ENCODE measurements at places on chromosomes 11 and 22. TPM values are rescaled to one million over a fixed set of nuclear protein-coding genes. Genes with fewer than 3 reads are reported as not detected.

DNA sequence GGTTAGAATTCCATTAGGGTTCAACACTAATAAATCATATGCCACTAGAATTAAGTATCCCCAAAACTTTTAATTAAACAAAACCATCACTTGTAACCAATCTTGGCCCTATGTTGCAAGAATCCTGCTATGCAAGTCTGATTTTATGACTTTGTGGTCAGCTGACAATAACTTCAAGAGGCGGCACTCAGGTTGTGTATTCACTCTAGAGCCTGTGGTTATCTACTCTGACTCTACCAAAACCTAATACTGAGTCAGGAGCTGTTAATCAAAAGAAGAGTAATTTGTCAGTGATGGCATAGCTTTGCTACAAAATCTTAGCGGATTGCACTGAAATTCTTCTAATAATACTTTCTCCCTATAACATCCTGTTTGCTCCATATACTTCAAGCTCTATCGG, 253.7 kb downstream of the AASDHPPT start:
- no peak for DNase-seq

GRCh38 chr11:129090056-129090455, 102.1 kb downstream of the ARHGAP32 start:
- no peak for DNase-seq

GRCh38 chr11:46107780-46108179, 13.5 kb downstream of the PHF21A start:
- no peak for DNase-seq

Gene UPK3A
- total RNA-seq: not detected

Gene OR5M3
- not detected for total RNA-seq

GRCh38 chr11:81255895-81256294, 1477.8 kb downstream of the FAM181B start:
- no peak for DNase-seq

Gene MN1
- 7.7 TPM for total RNA-seq

- no peak for DNase-seq
Observed at GRCh38 chr22:30675436-30675835, 7.8 kb upstream of the DUSP18 start.

Gene ARHGAP20
- 0.16 TPM for total RNA-seq

GRCh38 chr11:70066136-70066520, 12.0 kb upstream of the ANO1 start:
- no peak for DNase-seq

Gene CALCB
- total RNA-seq: not detected

Gene KRTAP5-7
- total RNA-seq: not detected

DNA sequence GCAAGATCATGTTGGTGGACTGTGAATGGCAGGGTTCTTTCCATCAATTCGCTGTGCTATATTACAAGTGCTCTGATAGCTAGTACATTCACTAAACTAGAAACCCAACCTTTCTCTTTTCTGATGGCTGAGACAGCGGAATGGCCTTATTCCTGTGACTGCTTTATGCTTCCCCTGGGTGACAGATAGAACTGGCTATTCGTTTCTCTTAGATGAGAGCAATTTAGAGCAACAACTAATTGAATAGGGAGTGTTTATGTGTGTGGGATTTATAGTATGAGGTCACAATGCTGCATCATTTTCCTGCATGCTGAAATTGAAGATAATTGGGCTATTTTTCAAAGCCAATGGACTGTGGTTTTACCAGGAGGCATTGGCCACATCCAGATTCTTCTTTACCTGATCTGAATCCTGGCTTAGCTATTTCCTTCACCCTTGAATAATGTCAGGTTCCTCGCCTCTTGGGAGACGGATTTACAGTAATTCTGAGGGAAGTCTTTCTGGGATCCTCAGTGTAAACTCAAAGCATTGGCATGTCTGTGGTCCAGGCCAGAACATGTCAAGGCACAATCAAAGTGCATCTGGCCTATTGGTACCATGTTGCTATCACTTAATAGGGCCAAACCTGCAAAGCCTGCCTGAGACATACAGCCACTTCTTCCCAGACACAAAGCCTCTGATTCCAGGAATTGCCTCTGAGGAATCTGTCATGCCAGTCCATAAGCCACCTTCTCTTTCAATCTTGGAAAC, 775.0 kb upstream of the API5 start:
- no peak for DNase-seq

DNA sequence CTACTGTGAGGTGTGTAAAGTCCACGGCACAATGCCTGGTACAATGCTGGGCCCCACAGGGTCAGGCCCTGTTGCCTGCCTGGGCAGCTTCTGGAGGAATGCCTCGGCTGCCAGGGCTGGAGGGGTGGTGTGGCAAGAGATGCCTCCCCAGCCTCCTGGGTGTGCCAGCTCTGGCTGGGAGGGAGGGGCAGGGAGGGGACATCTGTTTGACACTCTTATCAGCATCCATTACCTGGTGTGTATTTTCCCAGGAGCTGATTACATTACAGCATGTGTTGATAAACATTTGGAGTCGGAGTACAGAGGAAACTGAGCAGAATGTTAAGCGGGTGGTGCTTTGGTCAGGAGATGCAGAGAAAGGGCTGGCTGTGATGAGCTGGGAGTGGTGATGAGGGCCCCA, 11.0 kb upstream of the NECTIN1 start:
- DNase-seq: no peak

- no peak for DNase-seq
Observed at GRCh38 chr22:19820880-19821522, 33.7 kb downstream of the GNB1L start.

Gene SAAL1
- total RNA-seq: 6.8 TPM

GRCh38 chr11:21630934-21631478, 561.9 kb upstream of the ANO5 start:
- DNase-seq: no peak

Gene PTPRJ
- 6.8 TPM for total RNA-seq

Gene GAB4
- not detected for total RNA-seq

GRCh38 chr11:99176430-99176829, 155.7 kb downstream of the CNTN5 start:
- DNase-seq: no peak

GRCh38 chr11:69899957-69900821, 81.0 kb upstream of the FGF3 start:
- no peak for DNase-seq

- no peak for DNase-seq
Observed at GRCh38 chr11:6911948-6912347, 8.9 kb upstream of the OR2D3 start.

Gene OR5M10
- not detected for total RNA-seq

DNA sequence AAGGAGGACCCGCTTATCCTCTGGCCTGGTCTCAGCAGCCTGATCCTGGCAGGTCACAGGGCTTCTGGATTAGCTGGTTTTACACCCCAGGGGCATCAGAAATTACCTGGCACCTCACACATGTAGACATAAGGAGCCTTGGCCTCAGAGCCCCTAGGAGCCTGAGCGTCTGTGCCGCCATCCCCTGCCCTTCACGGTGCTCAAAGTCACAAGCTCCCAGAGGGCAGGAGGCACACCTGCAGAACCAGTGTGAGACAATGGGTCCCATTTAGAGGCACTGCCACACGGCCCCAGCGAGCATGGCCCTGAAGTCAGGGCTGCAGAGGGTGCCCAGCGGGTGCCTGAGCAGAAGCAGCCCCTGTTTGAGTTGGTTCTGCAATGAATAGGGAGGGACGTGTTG, 3.9 kb downstream of the DGKZ start:
- DNase-seq: no peak

DNA sequence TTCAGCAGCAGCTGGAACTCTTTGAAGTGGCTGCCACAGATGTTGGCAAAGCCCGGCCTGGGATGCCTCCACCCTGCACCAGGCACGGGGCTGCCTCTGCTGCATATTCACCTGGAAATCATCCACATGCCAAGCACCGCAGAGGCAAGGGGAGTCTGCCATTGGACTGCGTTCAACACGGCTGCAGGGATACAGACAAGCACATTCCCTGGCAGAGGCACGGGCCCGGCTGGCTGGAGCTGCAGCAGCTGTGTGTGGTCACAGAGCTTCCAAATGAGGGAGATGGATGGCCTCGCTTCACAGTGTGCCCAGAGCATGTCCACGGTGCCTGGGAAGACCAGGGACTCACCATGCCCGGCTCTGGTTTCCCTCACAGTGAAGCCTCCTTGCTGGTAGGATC, 1378.9 kb downstream of the TBC1D22A start:
- DNase-seq: no peak

- DNase-seq: no peak
Observed at GRCh38 chr22:41092847-41093411, 537 bp downstream of the EP300 start.

Gene TRPM5
- not detected for total RNA-seq

DNA sequence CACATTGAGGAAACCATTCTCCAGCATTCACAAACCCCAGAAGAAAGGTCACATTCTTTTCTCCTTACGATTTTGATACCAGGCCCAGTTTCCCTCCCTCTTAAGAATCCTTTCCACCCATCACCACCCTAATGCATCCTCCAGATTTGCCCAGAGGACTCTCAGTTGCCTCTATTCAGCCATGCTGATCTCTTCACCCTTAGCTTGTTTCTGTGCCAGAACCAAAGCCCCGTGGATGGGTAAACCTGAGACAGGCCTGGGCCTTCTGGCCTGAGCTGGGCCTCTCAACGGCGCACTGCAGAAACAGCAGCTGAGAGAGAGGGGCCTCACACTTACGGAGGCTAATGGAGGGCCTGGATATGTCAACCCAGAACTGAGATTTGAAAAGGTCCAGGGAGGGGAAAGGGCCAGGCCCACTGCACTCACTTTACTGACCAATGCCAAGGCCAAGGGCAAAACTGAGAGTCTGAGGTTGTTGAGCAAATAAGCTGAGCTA, 32.2 kb upstream of the OAF start:
- no peak for DNase-seq

GRCh38 chr11:56577621-56578020, at the start of gene OR5M10:
TSS of gene OR5M10 (minus strand) at chr11:56577721. CDS start at chr11:56577721, 0 bp downstream.
- DNase-seq: no peak

GRCh38 chr11:134409552-134410429, 2.3 kb downstream of the B3GAT1 start:
- no peak for DNase-seq

GRCh38 chr11:38788561-38788960, 2190.5 kb upstream of the RAG2 start:
- no peak for DNase-seq

- no peak for DNase-seq
Observed at GRCh38 chr11:27357250-27357649, 5.8 kb downstream of the CCDC34 start.

DNA sequence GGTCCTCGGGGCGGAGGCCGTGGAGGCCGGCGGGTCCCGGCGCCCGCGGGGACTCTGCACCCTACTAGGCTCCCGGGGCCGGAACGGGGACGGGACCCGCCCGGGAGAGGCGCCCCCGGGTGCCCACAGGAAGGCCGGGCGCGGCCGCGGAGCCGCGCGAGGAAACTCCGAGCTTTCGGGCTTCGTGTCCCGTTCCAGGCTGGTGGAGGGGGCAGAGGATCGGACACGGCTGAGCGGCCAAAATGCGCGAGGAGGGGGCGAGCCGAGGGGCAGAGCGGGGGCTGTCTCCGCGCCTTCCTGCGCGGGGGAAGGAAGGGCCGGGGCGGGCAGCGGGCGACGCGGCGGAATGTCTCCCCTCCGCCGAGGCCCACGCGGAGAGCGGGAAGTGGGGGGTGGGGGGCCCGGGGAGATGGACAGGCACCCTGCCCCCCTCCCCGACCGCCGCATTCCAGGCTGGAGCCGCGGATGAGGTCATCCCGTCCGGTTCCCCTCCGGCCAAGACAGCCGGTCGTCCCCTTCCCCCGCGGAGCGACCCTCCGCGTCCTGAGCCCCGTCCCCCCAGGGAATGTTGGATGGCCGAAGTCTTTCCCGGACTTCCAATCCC, 430 bp downstream of the CDC42EP1 start:
- DNase-seq: peak; percentile 69

Gene CDHR5
- total RNA-seq: not detected

DNA sequence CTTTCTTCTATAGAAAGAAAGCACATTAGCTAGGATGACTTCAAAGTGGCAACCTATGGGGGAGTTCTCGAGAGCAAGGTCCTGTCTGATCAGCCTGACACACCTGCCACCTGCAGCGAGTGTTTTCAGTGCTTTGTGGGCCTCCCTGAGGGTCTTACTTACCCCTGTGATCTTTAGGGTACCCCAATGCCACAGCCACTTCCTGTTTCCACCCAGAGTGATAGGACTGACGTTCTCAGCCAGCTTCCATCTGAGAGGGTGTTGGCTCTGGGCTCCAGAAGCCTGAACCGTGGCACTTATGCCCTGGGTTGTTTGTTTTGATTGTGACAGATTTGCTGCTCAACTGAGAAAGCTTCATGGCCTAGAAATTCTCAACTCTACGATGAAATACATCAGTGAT, 21.7 kb upstream of the ANKK1 start:
- DNase-seq: no peak

DNA sequence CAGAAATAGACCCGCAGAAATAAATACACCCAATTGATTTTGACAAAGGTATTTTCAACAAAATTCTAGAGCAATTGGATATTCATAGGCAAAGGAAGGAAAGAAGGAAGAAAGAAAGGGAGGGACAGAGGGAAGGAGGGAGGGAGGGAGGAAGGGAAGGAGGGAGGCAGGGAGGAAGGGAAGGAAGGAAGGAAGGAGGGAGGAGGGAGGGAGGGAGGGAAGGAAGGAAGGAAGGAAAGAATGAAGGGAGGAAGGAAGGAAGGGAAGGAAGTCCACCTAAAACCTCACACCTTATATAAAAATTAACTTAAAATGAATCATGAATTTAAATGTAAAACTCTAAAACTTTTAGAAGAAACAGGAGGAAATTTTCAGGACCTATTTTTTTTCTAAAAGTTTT, 94.2 kb upstream of the USP47 start:
- no peak for DNase-seq

DNA sequence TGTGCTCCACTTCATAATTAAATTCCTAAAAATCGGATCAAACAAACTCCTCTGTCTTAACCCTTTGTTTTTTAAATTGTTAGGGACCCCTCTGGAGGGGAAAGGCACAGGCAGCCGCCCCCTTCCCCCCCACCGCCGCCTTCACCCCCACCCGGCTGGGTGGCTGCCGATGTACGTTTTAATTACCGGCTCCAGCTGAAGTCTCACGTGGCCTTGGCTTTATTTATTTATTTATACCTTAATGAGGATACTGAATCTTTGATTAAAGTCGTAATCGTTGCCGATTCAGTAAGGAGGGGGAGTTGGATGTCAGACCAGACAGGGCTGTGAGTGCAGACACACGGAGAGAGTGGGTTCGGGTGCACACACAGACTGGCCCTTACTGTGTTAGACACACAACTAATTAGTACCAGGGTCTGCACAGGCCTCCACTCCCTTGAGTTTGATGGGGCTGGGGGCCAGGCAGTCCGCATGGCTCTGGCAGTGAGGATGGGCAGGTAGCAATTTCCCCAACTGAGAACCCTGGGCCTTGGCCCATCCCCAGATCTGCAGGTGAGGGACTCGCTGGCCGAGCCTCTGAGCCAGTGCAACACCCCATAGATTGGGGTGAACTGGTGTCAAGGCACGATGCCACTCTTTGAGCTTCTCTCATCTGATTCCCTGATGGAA, 51.3 kb upstream of the NNMT start:
- DNase-seq: no peak

Gene MAJIN
- not detected for total RNA-seq

Gene TRMT112
- total RNA-seq: 97.5 TPM
